Activated CD4-positive, alpha-beta memory T cell treated with anti-CD3 and anti-CD28 coated beads, Interleukin-2, amount 10 ng/mL, durations not matched to agents 7 days and 5 days (primary cell): ENCODE measurements at places on chromosomes 7 and 10.

DNA sequence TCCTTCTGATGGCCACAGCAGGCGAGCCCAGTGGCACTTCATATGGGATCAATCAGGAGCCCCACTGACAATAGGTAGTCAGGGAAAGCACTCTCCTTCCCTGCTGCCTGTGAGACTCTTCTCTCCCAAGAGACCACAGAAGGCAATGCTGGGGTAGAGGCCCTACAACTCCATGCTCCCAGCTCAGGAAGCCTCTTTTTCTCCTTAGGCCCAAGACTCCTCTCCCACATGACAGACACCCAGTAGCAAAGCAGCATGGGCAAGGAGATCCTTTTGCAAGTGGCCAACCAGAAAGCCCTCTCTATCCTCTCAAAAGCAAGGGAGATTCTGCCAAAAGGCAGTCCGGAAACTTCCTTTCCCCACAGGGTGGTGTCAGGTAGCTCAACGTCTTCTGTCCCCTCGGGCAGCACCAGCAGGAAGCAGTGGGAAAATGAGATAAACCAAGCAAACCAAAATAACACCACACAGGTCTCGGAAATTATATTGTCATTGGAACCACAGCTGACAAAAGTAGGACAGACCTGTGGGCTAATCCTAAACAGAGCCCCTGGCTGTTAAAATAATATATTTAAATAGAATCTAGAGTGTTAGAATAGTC is 172.7 kb upstream of the GDF10 start:
- no peak for DNase-seq

DNA sequence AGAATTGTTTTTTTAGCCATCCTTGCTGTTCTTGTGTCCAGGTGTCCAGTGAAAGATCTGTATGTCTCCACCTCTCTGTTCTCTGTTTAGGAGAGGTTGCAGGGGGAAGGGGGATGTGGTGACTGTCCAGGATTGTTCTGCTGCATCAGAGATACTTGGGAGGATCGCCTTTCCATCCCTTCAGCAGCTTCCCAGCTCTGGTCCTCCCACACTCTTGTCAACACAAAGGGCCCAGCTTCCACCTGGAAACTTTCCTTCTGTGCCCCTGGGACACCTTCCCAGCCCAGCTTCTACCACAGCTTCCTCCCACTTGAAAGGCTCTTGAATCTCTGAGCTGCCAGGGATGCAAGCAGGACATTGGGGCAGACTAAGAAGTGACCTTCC is 82.0 kb upstream of the SLF2 start:
- DNase-seq, result no peak

DNA sequence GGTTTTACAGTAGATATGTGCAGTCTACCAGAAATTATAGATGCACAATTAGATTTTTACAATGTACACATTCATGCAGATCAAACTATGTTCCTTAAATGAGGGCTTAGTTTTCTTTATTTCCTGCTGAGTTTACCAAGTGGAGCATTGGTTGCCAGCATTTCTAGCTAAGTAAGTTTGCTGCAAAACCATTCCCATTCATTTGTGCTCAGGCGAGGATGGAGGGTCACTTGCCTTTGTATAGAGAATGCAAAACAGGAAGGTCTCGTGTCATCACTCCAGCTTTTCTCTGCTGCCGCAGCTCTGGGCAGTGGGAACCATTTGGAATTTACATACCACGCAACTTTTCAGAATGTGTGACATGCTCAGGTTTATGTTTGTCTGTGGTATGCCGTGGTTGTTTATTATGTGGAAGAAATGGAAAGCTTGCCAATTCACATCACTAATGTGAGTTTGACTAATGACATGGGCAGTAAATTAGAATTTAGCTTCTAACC is 198.6 kb downstream of the TRIL start:
- no peak for DNase-seq

DNA sequence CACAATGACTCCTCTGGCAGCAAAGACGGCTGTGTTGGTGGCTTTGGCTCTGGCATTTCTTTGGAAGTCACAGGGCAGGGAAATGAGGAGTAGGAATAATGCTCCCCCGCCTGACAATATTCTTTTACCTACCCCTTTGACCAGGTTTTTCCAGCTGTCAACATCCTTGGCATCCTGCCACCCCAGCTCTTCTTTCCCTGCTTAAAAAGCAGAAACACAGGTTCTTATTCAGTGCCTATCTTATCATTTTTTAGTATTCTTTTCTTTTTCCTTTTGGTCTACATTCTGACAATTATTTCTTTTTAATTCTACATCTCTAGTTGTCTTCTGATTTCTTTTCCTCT is 97.7 kb downstream of the CREB5 start:
- DNase-seq, result no peak

GRCh38 chr7:127850195-127850594 is 181.0 kb downstream of the LRRC4 start:
- no peak for DNase-seq
